Esophagus muscularis mucosa (tissue), 4 donors: ENCODE measurements at places on chromosomes 11 and 22. TPM values are rescaled to one million over a fixed set of nuclear protein-coding genes. Genes with fewer than 3 reads are reported as not detected.
A peak's percentile ranks its signal among the peaks of the same experiment; 100 is the strongest.

GRCh38 chr22:50670914-50671538 is 1.6 kb upstream of the SHANK3 start:
- peaks cover 16% of the 10 kb centered on the region for H3K27me3 ChIP-seq
- H3K27ac ChIP-seq: peak overlapping the region; percentile 57
- no peak for DNase-seq

DNA sequence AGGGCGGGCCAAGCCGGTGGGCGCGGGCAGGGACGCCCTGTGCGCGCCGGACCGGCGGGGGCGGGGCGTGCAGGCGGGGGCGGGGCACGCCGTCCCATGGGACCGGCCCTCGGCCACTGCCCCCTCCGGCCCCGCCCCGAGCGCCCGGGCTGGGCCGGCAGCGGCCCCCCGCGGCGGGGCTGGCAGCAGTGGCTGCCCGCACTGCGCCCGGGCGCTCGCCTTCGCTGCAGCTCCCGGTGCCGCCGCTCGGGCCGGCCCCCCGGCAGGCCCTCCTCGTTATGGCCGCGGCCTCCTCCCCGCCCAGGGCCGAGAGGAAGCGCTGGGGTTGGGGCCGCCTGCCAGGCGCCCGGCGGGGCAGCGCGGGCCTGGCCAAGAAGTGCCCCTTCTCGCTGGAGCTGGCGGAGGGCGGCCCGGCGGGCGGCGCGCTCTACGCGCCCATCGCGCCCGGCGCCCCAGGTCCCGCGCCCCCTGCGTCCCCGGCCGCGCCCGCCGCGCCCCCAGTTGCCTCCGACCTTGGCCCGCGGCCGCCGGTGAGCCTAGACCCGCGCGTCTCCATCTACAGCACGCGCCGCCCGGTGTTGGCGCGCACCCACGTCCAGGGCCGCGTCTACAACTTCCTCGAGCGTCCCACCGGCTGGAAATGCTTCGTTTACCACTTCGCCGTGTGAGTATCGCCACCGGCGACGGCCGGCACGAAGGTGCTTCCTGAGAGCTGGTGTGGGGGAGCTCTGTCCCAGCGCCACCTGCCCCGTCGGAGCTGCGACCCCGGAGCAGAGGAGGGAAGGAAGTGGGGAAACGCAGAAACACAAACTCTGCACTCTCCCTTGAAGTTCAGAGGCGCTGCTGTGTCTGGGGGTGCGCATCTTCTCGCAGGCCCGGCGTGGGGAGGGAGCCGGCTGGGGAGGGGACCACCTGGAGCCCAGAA is at the start of gene KCNQ1:
Gene KCNQ1, plus strand, starts transcription at position 188 of the 925 bp plus-strand sequence. Its CDS starts 91 bp downstream, at position 279.
- H3K27ac ChIP-seq: no peak within 1 kb of the TSS
- DNase-seq: no peak
- H3K36me3 ChIP-seq: no peaks in the 10 kb centered on the region
- H3K4me1 ChIP-seq: peaks cover 25% of the 10 kb centered on the region
- peak within 1 kb of the TSS; percentile 60 for H3K4me3 ChIP-seq

Gene CCDC34
- 1.5 TPM for total RNA-seq

GRCh38 chr11:26043665-26044064 is 288.3 kb upstream of the ANO3 start:
- DNase-seq: no peak
- no peaks in the 10 kb centered on the region for H3K36me3 ChIP-seq
- no peaks in the 10 kb centered on the region for H3K4me1 ChIP-seq

DNA sequence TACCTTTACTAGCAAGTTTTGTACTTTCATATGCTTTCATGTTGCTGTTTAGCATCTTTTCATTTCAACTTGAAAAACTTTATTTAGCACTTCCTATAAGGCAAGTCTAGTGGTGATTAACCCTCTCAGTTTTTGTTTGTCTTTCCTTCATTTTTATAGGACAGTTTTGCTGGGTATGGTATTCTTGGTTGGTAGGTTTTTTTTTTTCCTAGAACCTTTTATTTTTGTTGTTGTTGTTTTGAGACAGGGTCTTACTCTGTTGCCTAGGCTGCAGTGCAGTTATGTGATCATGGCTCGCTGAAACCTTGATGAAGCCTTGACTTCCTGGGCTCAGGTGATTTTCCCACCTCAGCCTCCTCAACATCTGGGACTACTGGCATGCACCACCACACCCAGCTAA is 29.9 kb upstream of the SLC5A1 start:
- no peak overlapping the region for H3K27ac ChIP-seq
- H3K36me3 ChIP-seq: no peaks in the 10 kb centered on the region
- H3K4me1 ChIP-seq: no peaks in the 10 kb centered on the region
- no peaks in the 10 kb centered on the region for H3K27me3 ChIP-seq

Gene OR5A1
- not detected for total RNA-seq

DNA sequence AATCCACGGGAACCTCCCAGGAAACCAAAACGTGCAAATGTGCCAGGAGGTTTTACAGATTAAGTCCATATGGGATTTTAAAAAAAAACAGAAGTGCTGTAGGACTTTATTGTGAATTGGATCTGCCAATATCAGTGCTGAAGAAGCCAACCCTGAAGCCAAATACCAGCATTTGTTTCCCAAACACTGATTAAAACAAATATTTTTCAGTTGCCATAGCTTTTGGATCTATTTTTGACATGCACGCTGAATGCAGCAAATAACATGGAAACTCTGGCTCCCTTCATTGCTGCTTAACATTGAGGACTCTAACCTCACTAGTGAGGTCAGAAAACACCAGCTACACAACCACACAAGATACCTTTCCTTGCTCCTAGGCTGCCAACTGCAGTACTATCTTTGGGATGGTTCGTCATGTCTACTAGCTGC is 28.4 kb upstream of the SIK2 start:
- H3K4me1 ChIP-seq: peaks cover 13% of the 10 kb centered on the region
- H3K27ac ChIP-seq: peak overlapping the region; percentile 3
- DNase-seq: no peak

DNA sequence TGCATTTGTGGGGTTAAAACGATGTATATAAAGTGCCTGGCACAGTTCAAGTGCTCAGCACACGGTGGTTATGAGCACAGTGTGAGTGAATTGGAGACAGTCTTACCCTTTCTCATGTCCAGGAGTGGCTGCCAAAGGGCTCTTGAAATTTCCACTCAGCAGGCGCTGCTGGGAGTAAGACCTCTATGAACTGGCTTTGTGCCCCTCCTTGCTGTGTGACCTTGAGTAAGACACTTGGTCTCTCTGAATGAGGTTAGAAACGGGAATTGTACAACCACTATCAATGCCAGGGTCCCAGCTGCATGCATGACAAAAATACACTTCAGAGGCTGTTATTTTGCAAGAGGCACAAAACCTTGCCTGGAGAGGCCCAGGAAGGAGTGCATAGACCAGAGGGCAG is 86.6 kb downstream of the TSPAN18 start:
- no peak for DNase-seq
- H3K4me1 ChIP-seq: peaks cover 72% of the 10 kb centered on the region
- no peaks in the 10 kb centered on the region for H3K36me3 ChIP-seq
- H3K4me3 ChIP-seq: no peak overlapping the region
- peak overlapping the region; percentile 46 for H3K27ac ChIP-seq

Gene OR2AG1
- total RNA-seq: not detected

DNA sequence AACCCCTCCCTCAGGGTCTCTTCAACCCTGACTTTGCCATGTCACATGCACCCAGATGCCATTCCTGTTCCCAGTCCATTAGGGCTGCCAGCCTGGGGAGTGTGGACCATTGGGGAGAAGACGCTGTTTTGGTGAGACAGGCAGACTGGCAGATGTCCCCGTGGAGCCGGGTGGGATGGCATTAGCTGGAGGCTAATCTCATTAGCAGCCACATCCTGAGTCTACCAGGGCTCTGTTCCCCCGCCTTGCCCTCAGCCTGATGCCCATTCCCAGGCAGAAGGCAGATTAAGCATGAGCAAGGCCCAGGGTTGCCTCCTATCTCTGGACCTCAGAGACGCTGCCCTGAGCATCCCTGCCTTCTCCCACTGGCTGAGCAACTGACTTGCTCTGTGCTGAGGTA is 46.4 kb upstream of the ALX4 start:
- H3K27me3 ChIP-seq: no peaks in the 10 kb centered on the region
- DNase-seq: no peak
- H3K4me3 ChIP-seq: no peak overlapping the region
- no peaks in the 10 kb centered on the region for H3K36me3 ChIP-seq
- no peaks in the 10 kb centered on the region for H3K4me1 ChIP-seq
- H3K27ac ChIP-seq: no peak overlapping the region

DNA sequence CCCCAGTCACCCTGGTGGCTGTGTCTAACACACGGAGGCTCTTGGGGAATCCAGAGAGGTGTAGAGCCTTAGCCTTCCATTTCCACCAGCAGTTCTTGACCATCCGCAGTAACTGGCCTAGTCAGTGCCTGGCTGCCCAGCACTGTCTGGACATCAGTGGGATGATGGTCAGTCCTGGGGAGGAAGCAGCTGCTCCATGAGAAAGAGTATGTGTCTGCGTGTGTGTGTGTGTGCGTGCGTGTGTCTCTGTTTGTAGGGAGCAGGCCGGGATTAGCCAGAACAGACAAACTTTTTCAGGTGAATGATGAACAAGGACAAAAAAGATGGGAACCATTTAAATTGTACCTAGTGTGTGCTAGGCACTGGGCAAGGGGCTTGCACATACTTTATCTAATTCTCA is 109.3 kb upstream of the SYT13 start:
- H3K27me3 ChIP-seq: no peaks in the 10 kb centered on the region
- H3K36me3 ChIP-seq: no peaks in the 10 kb centered on the region

GRCh38 chr11:20337526-20338154 is 25.9 kb upstream of the HTATIP2 start:
- H3K4me3 ChIP-seq: no peak overlapping the region
- H3K36me3 ChIP-seq: no peaks in the 10 kb centered on the region
- H3K27me3 ChIP-seq: peaks cover 3% of the 10 kb centered on the region
- no peak overlapping the region for H3K27ac ChIP-seq

Gene LRP4
- 7.4 TPM for total RNA-seq

- no peak for DNase-seq
- no peaks in the 10 kb centered on the region for H3K27me3 ChIP-seq
- no peak overlapping the region for H3K27ac ChIP-seq
- H3K36me3 ChIP-seq: no peaks in the 10 kb centered on the region
Observed at GRCh38 chr11:6431861-6432260, 8.9 kb downstream of the HPX start.

Gene RIMBP3B
- total RNA-seq: under 0.01 TPM

GRCh38 chr11:120660024-120660565 is 148.5 kb downstream of the GRIK4 start:
- no peak for DNase-seq
- no peaks in the 10 kb centered on the region for H3K27me3 ChIP-seq
- H3K27ac ChIP-seq: no peak overlapping the region
- H3K36me3 ChIP-seq: no peaks in the 10 kb centered on the region

- peaks cover 13% of the 10 kb centered on the region for H3K4me1 ChIP-seq
- no peak overlapping the region for H3K27ac ChIP-seq
- no peaks in the 10 kb centered on the region for H3K36me3 ChIP-seq
Observed at GRCh38 chr11:17393472-17393871, 5.0 kb upstream of the KCNJ11 start.

Gene CARD18
- not detected for total RNA-seq

Gene SLCO2B1
- total RNA-seq: 61.1 TPM

DNA sequence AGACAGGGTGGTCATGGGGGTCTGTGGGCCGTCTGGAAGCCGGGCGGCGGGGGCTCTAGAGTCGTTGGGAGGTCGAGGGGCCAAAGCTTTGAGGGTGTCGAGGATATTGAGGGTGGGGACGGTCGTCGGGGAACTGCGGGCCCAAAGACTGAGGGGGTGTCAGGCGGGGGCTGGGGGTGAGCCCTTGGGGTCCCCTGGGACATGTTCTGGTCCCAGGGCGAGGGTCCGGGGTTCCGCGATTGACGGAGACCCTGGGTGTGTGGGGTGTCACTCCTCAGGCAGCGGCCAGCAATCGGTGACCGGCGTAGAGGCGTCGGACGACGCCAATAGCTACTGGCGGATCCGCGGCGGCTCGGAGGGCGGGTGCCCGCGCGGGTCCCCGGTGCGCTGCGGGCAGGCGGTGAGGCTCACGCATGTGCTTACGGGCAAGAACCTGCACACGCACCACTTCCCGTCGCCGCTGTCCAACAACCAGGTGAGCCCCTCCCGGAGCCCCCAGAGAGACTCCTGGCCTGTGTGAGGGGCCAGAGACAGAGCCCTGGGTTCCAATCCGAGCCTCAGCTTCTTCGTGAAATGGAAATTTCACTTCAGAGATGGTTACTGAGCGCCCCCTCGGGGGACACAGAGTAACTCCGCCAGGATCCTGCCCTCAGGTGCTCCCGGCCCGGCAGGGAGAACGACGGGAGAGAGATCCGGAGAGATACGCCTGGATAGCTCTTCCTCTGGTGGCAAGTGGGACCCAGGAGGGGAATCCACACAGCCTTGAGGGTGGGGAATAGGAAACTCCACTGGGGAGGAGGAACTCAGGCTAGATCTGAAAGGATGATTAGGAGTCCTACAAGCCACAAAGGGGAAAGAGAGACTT is 714 bp downstream of the SDF2L1 start:
- peaks cover 5% of the 10 kb centered on the region for H3K36me3 ChIP-seq
- peak overlapping the region; percentile 73 for H3K4me3 ChIP-seq
- peak overlapping the region; percentile 84 for H3K27ac ChIP-seq
- H3K27me3 ChIP-seq: no peaks in the 10 kb centered on the region
- H3K4me1 ChIP-seq: peaks cover 36% of the 10 kb centered on the region

Gene VPREB3
- not detected for total RNA-seq
